ENCODE measurements at places on chromosomes 11 and 22.
A peak's percentile ranks its signal among the peaks of the same experiment; 100 is the strongest.

DNA sequence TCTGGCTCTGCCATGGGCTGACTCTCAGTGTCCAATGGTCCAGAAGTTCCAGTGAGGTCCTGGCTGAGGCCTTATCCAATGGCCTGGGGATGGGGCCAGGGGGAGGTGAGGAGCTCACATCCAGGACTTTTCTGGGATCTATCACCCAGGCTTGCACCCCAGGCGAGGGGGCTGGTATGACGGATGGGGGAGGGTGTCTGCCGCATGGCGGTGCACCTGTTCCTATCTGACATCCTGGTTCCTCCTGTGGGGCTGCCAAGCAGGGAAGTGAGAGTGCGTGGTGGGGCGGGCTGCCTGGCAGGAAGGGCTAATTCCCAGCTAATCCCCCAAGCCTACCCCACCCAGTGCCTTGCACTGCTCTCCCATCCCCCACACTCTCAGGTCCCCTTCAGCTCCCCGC is 102.1 kb downstream of the NECTIN1 start:
- DNase-seq: no peak

DNA sequence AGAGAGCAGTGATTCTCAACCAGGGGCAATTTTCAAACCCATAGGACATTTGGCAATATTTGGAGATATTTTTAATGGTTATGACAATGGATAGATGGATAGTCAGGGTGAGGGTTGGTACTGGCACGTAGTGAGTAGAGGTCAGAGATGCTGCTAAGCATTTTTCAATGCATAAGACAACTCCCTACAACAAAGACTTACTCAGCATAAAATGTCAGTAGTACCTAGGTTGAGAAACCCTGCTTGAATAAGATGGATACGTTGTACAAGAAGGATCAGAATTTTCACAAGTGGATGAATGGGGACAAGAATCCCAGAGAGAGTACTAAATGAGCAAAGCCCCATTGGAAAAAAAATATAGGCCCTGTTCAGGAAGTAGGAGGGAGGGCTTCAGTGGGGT is 11.9 kb upstream of the LIN7C start:
- DNase-seq: no peak

GRCh38 chr11:127223026-127223425 is 222.5 kb upstream of the KIRREL3 start:
- DNase-seq: no peak

DNA sequence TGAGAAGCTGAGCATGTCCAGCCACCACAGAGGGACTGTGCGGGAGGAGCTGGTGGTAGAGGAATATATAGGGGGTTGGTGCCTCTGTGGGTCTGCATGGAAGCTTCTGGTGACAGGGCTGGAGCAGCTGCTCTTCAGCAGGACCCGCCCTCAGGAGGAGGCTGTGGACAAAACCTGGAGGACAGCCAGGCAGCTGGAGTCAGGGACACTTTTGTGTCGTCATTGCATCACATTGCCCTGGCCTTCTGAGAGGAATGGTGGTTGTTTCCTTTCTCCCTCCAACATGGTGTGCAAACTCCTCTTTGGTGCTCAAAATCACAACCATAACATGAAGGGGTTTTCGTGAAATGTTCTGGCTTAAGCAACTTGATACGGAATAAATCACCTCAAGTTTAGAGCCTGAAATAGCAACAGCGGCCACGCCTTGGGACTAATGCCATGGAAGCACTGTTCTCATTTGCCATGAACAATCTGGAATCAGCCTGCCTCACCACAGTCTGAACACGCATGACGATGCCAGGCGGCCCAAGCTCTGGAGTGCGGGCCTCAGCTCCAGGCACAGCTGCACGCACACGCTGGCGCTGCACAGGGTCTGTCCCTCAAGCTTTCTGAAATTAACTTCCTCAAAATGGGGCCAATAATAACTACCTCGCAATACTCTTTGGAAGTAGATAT is 17.1 kb upstream of the CSRP3 start:
- no peak for DNase-seq

DNA sequence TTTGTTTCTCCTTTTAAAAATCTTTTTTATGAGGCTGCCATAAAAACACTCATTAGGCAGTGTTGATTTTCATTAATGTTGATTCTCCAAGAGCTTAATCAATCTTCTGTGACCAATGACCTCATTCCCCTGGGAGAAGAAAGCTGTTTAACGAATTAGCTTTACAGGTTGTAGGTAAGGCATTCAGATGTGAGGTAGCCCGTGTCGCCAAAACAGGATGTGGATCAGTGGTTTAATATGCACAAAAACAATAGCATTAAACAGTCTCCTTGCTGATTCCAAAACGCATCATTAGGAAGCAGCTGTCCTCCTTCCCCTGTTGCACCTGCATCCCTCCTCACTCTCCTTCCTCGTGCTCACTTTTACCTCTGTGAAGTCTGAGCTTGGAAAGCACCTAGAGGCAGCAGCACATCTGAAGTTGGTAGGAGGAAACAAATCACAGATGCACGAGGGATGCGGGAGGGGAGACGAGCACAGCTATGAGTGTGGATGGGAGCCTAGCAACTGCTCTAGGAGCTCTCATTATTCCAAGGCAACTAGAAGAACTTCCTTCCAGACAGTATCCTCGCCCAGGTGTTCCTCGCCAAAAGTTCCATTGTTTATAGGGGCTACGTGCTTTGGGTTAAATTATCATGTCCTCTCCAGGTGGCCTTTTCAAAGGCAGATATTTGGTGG is 179.4 kb upstream of the SNX19 start:
- DNase-seq: no peak

DNA sequence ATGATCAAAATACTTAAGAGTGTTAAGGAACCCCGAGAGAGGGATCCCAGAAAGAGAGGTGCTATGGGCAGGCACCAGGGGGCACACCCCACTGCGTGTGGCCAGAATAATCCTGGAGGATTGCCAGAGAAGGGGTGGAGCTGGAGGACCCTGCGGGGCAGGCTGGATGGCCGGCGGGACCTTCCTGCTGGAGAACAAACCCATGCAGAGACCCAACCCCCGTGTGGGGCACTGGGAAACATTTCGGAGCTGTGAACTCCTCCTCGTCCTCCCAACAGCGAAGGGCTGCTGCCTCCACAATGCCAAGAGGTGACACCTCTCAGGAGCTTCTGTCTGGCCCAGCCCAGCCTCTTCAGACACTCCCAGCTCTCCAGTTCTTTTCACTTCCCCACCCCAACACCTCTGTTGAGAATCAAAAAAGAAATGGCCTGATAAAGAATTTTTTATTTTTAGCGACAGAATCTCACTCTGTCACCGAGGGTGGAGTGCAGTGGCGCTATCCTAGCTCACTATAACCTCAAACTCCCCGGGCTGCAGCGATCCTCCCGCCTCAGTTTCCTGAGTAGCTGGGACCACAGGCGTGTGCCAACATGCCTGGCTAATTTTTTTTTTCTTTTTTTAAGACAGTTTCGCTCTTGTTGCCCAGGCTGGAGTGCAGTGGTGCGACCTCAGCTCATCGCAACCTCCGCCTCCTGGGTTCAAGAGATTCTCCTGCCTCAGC is 25.6 kb downstream of the RHOD start:
- no peak for DNase-seq

DNA sequence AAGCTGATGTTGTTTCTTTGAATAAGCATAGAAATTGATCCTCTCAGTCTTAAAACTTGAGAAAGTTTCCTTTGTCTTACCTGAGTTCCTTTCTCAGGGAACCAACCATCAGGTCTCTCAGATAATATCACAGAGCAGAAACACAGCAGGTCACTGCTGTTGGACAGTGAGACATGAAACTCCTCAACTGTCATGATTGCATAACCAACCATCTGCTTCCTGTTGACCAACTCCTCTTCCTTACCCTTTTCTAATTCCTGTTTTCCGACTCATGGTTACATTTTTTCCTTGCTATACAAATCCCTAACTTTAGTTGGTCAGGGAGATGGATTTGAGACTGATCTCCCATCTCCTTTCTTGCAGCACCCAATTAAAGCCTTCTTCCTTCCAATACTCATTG is 845.3 kb downstream of the FAM181B start:
- no peak for DNase-seq

GRCh38 chr11:78161962-78162371 is 22.5 kb upstream of the ALG8 start:
- no peak for DNase-seq

- no peak for DNase-seq
Observed at GRCh38 chr11:95451682-95452081, 220.7 kb upstream of the SESN3 start.

- DNase-seq: no peak
Observed at GRCh38 chr22:19108807-19109197, 13.4 kb downstream of the DGCR2 start.

DNA sequence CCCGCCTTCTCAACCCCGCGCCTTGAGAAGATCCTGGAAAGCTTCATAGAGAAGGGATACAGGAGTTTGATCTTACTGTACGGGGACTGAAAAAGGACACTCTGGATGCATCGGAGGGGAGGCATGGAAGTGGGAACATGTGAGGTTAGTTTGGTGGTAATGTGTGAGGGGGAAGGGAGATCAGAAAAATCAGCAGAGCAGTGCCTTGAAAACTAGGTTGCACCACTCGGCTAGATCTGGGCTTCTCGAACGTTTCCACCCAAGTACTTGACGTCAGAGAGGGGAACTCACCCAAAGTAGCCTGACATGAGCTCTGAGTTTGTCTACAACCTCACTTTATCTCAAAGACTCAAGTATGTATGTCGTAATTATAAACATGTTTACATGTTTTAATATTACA is 14.5 kb downstream of the USP35 start:
- peak; percentile 42 for DNase-seq

DNA sequence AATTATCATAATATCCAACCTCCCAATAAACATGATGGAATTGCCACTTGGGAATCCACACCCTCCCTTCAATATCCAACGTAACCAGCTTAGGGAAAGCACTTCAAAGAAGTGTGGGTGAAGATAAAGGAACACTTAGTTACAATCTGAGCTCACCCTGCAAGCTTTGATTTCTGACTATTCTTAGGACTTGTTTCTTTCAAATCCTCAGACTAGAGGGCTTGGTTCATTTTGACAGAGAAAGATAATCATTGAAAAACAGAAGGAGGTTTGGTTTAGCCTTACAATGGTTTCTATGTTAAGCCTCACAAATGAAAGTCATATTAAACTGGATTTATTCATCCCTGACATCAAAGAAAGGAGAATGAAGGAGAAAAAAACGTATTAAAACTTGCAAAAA is 57.9 kb upstream of the SYT13 start:
- DNase-seq: no peak

DNA sequence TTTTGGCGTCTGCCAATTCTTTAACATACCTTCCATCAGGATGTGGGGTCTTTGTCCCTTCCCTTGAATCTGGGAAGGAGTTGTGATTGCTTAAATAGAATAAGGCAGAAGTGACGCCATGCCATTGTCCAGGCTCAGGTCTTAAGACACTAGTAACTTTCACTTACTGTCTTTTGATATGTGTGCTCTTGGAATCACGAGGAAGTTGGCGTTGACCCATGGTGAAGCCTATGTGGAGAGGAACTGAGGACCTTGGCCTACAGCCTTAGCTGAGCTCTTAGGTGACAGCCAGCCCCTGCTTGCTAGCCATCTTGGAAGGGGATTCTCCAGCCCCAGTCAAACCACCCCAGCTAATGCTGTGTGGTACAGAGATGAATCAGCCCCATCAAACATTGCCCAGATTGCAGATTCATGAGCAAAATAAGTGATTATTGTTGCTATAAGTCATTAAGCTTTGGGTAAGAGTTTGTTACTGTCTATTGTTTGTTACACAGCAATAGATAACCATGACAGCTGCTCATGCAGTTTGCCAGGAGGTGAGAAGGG is 17.6 kb upstream of the CLPB start:
- no peak for DNase-seq

DNA sequence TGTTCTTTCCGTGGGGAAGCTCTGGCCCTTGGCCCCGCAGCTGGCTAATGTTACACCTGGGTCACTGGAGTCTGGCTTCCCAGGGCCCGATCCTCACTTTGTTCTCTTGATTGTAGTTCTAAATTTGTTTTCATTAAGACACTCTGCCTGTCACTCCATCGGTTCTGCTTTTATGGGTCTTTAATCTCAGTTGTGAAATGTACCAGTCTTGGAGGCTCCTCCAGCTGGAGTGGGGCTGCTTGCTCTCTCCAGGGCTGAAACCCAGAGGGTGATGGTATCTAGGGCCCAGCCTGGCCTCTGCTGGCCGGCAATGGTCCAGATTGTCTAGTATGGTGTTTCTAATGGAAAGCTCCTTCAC is 352.9 kb downstream of the TENM4 start:
- no peak for DNase-seq

GRCh38 chr11:34893416-34893815 is 22.8 kb downstream of the APIP start:
- DNase-seq: no peak

GRCh38 chr11:60265373-60266214 is 14.9 kb upstream of the MS4A4A start:
- no peak for DNase-seq

DNA sequence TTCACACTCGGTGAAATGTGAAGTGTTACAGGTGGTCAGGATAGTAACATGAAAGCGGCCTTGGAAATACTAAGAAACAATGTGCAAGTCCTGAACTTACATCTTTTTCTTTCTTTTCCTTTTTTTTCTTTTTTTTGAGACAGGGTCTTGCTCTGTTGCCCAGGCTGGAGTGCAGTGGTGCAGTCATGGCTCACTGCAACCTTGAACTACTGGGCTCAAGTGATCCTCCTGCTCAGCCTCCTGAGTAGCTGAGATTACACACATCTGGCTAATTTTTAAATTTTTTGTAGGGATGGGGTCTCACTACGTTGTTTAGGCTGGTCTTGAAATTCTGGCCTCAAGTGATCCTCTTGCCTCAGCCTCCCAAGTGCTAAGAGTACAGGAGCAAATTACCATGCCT is 252.6 kb downstream of the SWAP70 start:
- no peak for DNase-seq

DNA sequence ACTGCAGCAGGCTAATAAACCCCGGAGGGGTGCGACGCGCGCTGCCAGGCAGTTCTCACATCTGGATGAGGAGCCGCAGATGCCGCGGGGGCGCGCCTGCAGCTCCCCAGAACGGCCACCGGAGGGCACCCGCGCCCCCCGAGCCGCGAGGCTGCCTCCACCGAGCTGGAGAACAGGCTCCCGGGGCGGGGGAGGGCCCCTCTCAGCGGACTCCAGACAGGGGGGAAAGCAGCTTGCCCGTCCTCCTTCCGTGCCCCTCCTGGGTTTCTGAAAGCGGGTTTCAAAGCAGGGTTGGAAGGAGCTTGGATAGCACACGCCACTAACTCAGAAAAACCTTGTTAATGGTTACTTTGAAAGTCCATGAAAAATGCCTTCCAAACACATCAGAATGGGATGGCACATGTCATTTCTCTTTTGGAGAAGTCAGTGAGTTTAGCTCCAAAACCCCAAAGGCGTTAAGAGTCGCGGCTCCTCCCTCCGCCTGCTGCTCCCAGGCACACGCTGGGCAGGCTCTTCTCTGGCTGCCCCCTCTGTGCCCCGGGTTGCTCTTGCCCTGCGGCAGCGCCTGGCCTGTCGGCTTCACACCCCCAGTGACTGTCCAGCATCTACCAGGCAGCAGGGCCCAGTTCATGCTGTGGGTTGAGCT is 317.8 kb downstream of the NTM start:
- no peak for DNase-seq

All from activated CD4-positive, alpha-beta T cell treated with anti-CD3 and anti-CD28 coated beads, Interleukin-2, amount 50 U/mL, for 4 hours (primary cell).